Activated B cell treated with CpG ODN at 0.5 μM for 24 hours (primary cell): ENCODE measurements at places on chromosomes 6 and 20. TPM values are rescaled to one million over a fixed set of nuclear protein-coding genes. Genes with fewer than 3 reads are reported as not detected.

The PAX1 gene
- total RNA-seq, result not detected in 2 replicates

The RBM12 gene
- 129 and 139 TPM in 2 replicates for total RNA-seq

The HLA-DPA1 gene
- 718 and 730 TPM in 2 replicates for total RNA-seq

The POM121L2 gene
- not detected in 2 replicates for total RNA-seq

DNA sequence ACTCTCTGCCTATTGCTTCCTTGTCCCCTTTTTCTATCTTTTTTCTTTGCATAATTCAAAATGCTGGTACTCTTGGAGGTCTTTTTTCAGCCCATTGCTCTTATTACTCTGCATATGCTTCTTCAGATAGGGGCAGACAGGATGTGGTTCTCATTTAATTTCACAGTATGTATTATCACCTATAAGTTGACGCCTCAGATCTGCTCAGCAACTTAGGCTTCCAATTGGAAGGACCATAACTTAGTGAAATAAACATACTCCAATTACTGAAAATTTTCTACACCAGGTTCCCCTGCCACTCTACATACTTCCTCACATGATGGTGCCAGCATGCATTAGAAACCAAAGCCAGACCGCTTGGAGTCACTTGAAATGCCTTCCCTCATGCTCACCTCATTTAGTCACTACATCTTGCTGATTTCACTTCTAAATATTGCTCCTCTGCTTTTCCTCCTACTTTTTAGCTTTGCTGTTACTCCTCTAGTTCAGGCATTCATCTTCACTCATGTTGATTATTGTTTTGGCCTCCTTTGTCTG lies 34.5 kb upstream of the AHI1 start:
- DNase-seq, result no peak

DNA sequence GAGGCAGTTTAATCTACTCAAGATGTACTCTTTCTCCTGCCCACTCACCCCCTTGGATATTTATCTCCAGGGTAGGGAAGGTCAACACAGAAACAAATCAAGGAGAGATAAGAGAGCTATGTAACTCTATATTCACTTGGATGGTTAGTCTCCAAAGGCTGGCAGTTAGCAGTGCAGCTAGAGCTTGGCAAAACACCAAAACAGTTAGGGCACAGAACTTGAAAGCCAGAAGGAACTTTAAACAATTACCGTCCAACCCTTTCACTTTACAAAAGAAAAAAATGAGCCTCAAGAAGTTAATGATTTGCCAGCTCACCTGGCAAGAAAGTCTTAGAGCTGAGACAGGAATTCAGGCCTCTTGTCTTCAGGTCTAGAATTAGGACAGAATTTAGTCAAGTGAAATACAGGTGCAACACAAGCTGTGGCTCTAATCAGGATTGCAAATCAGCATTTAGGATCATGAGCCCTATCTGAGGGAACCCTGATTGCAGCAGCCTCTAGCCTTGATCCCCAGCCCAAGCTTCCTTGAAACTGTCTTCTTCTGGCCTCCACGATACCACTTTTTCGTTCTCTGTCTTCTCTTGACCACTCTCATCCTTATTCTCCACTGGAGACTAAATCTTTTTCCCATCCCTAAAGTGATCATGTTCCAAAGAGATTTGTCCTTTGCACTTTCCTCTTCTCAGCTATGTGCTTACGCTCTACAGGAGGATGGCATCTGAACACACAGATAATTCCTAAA lies 14.9 kb downstream of the NEDD9 start:
- no peak for DNase-seq

- no peak for DNase-seq
Observed at GRCh38 chr6:24205020-24205492, 79.0 kb downstream of the NRSN1 start.

DNA sequence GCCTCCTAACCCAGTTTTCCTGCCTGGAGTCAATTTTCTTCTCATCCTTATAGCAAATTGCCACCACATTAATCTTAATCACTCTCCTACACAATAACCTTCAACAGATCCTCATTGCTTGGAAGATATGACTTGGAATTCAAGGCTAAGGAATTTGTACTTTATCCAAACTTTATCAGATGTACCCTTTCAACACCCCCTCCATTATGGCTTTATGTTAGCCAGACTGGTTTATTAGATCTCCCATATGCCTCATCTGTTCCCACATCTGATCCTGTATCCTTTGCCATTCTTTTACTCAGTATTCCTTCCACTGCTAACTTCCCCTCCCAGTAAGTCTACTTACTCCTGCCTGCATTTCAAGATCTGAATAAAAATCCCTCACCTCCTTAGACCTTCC lies 4.0 kb upstream of the FRK start:
- DNase-seq, result no peak

- peak; percentile 88 for DNase-seq
Observed at GRCh38 chr6:33208091-33208967, at the start of gene RING1. RING1 (plus strand) TSS chr6:33208500; CDS start chr6:33208823, 323 bp downstream.

GRCh38 chr6:55474382-55474781 lies 104.6 kb downstream of the HMGCLL1 start:
- DNase-seq, result no peak

GRCh38 chr6:144952456-144953240 lies 667.5 kb downstream of the UTRN start:
- DNase-seq, result no peak

GRCh38 chr6:28542440-28543296 lies 17.0 kb downstream of the GPX5 start:
- no peak for DNase-seq

DNA sequence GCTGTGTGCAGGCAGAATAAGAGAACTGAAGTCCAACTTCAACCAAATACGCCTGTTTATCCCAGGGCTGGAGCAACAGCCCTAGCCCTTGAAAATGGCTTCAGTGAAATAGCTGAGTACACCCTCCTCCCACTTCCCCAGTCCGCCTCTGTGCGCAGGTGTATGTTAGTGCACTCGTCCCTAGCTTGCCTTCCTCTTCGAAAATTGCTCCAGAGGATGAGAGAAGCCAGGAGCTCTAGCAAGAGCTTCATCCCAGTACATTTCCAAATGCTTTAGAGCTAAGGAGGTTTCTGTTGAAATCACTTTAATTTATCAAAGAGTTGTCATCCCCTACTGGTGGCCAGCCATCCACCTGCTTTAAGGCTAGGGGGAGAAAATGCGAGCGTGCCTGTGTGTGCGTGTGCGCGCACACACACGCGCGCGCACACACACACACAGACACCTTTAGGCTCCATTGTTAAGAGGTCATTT lies 5.4 kb upstream of the POU3F2 start:
- DNase-seq, result no peak

- no peak for DNase-seq
Observed at GRCh38 chr6:27940766-27941165, 16.3 kb upstream of the OR2B6 start.

DNA sequence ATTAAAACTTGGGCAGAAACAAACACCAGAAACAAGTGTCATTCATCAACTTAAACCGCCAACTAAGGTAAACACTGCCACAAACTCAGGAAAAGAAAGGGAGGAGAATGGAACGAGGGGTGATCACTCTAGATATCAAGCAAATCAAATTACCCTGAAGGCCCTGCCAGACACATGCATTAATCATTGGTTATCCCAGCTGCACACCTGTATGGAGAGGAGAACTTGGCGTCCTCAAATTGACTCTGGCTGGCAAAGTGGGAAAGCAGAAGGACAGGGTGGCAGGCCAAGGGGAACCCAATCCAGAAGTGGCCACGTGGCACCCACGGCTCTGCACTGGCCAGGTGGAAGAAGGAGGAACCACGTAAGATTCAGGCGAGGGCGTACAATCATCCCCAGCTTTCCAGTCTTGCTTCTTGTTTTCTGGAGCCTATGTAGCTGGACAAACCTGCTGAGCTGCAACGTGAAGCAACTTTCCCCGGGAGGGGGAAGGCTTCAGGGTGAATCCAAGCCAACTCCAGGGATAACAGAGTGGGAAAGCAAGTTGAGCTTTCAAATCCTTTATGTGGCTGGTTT lies 156.2 kb upstream of the JARID2 start:
- DNase-seq, result no peak
